ENCODE measurements at places on chromosomes 12 and 14.

- DNase-seq: peak; percentile 16
These were observed 179.6 kb downstream of the TMEM117 start for GRCh38 chr12:44015333-44015941.

DNA sequence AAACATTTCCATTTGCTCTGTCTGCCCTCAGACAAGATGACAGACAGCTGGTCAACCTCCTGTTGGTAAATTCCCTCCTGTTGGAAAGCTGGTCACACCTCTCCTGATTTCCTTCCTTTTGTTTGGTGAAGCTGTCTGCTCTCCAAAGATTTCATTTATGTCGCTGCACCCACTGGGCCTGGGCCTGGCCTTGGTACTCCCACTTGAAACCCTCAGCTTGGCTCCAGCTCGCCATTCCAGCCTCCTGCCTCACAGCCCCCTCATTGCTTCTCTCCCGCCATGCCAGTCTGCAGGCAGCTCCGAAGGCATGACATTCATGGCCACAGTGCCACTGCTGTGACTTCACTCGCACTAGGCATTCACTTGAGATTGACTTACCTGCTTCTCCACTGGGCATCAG is 451.8 kb downstream of the VRK1 start:
- DNase-seq: no peak

GRCh38 chr12:26132866-26133265 is 8.0 kb upstream of the BHLHE41 start:
- DNase-seq: no peak

DNA sequence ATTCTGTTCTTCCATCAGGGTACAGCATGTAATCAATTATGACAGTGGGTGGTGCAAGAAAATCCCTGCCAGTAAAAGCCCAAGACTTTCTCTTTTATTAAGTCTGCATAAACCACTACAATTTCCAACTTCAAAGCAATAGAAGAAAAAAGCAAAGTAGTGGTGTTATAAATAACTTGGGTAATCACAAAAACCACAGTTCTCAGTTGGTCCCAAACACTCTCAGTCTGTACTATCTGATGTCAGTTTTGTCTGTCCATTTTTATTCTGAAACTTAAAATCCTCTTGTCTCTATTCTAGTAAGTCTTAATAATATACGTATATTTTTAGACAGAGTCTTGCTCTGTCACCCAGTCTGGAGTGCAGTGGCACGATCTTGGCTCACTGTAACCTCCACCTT is 8.8 kb upstream of the TIGAR start:
- no peak for DNase-seq

DNA sequence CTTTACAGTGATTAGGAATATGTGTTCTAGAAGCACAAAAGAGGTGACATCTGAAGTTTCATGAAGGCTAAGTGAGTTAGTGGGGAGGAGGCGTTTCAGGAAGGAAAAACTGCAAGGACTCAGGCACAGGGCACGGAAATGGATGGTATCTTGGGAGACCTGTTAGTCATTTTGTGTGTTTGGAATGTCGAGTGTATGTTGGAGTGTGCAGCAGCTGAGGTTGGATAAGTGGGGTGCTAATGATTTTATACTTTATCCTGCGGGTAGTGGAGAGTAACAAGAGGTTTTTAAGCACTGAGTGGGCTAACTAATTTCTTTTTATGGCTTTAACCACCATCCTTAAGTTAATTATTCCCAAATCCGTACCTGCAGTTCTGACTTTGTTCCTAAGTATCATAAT is 571.5 kb upstream of the FBXO33 start:
- DNase-seq: no peak

GRCh38 chr12:65205886-65206285 is 36.5 kb downstream of the LEMD3 start:
- no peak for DNase-seq

GRCh38 chr14:69996216-69996615 is 117.0 kb downstream of the SMOC1 start:
- DNase-seq: no peak

- no peak for DNase-seq
These were observed 119.6 kb downstream of the MED13L start for GRCh38 chr12:116157845-116158267.

DNA sequence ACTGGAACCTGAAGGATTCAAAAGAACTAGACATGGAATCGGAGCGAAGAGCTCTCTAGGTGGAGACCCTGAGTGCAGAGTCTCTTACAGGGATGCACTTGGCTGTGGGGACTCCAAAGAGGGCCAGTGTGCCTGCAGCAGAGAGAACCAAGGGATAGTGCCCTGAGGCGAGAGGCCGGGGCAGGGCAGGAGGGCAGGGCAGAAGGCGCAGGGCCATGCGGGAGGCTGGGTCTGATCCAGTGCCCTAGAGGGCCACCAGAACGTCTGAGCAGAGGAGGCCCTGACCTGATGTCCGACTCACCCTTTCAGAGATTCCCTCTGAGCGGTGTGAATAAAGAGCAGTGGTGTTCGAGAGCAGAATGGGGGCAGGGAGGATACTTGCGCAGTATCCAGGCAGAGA is 205.4 kb upstream of the FKBP4 start:
- DNase-seq: no peak

DNA sequence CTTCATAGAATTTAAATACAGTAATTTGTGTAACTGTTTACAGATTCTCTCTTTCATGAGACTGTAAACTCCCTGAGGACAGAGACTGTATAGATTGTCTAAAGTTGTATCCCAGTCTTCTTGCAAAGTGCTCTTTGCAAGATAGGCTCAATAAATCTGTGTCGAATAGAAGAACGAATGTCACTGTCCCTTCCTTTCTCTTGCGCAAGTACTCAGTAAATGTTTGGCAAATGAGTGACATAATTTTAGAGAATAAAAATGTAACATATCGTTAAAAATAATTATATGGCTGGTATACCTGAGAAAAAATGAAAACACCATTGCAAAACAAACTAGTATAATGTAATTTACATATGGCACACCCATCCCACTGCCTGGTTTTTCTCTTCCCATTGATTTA is 1.9 kb upstream of the RALGAPA1 start:
- no peak for DNase-seq

DNA sequence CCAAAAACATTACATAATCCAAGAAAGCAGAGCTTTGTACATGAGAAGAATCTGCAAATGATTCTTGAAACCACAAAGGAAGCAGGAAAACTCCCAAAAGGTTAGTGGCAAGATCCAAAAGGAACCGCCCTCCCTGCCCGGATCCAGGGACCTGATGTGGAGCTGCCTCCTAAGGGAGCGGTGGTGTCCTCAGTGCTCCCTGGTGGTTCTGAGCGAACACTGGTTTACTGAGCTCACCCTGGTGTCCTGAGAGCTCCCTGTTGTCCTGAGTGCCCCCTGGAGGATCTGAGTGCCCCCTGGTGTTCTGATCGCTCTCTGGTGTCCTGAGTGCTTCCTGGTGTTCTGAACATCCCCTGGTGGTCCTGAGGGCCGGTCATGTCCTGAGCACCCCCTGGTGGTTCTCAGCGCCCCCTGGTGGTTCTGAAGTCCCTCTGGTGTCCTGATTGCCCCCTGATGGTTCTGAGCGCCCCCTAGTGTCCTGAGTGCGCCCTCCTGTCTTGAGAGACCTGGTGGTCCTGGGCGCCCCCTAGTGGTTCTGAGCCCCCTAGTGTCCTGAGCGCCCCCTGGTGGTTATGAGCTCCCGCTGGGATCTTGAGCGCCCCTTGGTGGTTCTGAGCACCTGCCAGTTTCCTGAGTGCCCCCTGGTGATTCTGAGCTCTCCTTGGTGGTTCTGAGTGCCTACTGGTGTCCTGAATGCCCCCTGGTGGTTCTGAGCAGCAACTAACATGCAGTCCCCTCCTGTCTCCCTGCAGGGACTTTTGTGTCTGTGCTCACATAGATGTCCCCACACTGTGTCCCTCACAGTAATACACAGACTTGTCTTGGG is 891.1 kb downstream of the TMEM121 start:
- DNase-seq: peak; percentile 53

DNA sequence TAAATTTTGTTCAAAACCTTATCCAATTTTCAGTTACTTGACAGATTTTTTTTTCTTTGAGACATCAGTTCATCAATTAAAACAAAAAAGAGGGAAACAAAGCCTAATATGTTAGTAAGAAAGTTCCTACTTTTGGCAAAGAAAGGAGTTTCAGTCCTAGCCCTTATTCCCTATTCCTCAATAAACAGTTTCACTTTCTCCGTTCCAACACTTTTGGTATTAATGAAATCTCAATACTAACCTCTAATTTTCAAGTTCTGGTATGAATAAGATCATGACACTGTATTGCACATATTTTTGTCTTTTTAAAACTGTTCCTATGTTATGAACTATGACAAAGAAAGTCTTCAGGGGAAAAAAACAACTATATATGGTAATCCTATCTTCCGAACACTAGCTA is 48.4 kb downstream of the RPS6KA5 start:
- DNase-seq: no peak

GRCh38 chr12:9707356-9707755 is 25.5 kb downstream of the CLECL1 start:
- DNase-seq: no peak

DNA sequence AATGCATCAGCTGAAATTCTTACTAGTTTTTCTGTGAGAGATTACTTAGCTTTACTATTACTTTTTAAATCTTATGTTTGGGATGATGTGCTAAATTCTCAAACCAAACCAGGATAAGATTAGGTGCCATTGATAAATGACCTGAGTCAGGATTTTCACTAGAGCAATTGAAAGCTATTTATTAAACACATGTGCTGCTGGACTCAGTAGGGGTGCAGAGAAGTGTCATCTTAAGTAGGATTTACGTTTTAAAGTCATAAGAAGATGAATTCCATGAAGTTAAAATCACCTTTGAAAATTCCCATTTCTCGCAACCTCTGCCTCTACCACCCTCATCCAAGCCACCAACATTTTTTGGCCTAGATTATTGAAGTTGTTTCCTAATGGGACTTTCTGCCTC is 8.8 kb downstream of the TMEM263 start:
- no peak for DNase-seq

- no peak for DNase-seq
These were observed 4.2 kb downstream of the PRICKLE1 start for GRCh38 chr12:42585154-42585840.

GRCh38 chr12:92675092-92675865 is 27.5 kb upstream of the PLEKHG7 start:
- DNase-seq: no peak

DNA sequence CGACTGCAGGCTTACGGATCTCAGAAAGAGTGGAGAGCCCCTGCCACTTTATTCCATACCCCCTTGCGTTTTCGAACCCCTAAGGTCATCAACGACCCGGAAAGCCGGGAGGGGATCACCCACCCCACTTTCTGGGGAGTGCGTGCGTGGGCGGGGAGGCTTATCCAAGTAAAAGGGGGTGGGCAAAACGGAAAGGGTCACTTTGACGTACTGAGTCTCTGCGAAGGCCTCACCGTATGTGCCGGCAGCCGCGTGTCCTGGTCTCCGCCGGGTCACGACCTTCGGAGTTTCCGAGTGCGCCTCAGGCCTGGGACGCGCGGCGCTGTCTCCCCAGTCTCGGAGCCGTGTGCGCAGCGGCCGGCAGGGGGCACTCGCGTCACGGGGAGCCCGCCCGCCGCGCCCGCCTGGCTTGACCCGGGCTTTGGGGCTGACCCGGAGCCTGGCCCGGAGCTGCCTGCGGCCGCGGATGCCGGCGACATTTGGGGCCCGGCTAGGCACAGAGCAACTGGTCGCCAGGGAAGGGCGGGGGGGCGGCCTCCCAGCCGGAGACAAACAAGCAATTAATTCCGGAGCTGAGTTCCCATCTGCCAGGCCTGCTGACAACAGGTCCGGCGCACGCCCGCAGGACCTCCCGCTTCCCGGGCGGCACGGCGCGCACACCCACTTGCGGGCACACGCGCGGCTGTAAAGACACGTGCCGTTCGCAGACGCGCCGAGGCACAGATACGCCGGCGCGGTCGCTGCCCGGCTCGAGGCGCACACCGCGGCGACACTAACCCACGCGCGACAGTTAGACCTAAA is 890 bp upstream of the KIF26A start:
- DNase-seq: peak; percentile 60

GRCh38 chr12:132489602-132490266 is at the start of gene FBRSL1:
FBRSL1 (plus strand) TSS chr12:132490151.
- DNase-seq: peak; percentile 90

GRCh38 chr12:13171921-13172859 is 24.3 kb upstream of the EMP1 start:
- DNase-seq: no peak

- DNase-seq: no peak
These were observed 215.0 kb downstream of the PRKD1 start for GRCh38 chr14:29712601-29713000.

DNA sequence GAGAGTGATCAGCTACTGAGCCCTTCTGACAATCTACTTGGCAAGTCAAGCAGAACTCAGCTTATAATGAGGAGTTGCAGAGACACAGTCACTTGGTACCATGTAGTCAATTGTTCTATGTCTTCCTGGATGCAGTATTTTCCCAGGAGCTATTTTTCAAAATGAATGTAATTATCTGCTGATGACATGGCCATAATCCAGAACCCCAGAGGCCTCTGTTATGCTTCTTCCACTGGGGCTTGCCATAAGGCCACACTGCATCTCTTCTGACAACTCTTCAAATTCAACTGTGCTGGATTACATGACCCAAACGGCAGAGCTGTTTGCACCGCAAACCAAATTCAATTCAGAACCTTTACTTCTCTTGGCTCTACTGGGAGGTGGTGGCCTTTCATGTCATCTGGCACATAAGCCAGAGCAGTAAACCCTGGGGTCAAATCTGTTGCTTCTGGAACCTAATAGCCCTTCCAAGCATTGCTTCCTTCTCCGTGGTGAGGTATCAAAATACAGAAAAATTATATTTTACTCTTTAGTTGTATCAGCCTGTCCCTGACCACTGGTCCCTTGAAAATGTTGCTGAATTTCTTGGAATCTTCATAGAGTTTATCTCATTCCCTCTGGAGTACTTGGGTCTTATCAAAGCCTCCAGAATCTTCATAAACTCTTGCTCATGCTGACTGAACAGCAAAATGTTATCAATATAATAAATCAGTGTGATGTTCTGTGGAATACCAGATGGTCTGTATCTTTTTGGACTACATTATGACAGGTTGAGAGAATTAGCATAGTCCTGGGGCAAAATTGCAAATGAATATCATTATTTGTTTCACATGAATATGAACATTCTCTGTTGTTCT is 79.4 kb upstream of the DCN start:
- no peak for DNase-seq

GRCh38 chr14:97178781-97179180 is 381.6 kb downstream of the VRK1 start:
- no peak for DNase-seq

DNA sequence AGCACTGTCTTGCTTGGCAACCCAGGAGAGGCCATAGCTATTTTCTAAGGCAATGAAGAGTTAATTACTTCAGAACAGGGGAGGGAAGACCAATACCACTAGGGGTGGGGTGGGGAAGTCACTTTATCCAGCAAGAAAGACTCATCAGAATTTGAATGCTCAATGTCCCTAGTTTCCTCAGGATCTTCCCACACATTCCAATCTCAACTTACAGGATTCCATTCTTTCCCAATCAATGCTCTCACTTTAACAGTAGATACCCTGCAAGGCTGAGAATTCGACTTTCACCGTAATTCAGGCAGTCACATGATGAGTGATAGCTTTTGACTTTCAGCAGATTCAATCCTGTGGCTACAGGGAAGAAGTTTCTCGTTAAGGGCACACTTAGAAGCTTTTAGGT is 526.6 kb upstream of the SEL1L start:
- no peak for DNase-seq

GRCh38 chr14:99266181-99267178 is 5.5 kb downstream of the BCL11B start:
- DNase-seq: peak; percentile 80

Data from T47D (cell line).